ENCODE measurements at places on chromosomes 7 and 10.

GRCh38 chr7:43018446-43018845 lies 86.3 kb downstream of the MRPL32 start:
- no peak for DNase-seq

DNA sequence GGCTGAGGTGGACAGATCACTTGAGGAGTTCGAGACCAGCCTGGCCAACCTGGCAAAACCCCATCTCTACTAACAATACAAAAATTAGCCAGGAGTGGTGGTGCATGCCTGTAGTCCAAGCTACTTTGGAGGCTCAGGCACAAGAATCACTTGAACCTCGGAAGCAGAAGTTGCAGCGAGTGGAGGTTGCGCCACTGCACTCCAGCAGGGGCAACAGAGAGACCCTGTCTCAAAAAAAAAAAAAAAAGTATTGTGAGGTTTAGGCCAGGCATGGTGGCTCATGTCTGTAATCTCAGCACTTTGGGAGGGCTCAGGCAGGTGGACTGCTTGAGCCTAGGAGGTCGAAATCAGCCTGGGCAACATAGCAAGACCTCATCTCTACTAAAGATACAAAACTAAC lies 16.0 kb downstream of the TET1 start:
- DNase-seq: no peak

DNA sequence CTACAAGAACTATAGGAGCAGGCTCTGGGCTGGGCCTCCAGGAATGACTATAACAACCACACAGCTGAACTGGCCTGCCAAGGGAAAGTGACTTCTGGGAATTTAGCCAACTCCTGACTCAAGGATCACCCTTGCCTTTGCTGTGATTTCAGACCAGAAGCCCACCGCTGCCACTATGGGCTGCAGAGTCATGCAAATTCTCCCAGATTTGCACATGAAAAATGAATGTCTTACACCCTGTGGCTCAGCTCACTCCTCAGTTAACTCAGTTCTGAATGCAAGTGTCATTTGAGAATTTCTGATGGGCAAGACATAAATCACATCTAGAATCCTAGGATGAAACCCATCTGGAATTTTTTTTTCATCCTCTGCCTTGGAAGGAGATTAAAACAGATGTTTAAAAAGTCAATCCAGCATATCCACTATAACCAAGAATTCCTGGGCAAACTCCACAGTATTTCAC lies 186.5 kb upstream of the BET1 start:
- no peak for DNase-seq

DNA sequence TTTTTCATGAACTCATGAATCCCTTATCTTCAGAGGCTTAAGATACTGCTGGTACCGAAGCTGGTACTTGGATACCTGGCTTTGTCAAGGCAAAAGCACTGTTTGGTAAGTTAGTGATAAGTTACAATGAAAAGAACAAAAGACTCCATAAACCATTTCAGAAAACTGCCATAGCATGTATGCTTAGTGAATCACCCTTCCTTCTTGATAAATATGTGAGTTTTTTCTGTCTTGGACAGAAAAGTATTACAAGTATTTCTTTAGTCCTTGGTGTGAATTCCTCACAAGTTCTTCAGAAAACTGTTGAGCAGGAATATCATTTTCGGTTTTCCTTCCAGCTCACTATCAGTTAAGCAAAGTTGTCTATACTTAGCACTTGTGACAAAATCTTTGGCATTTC lies 25.6 kb downstream of the PUS7 start:
- no peak for DNase-seq

GRCh38 chr7:26413007-26413691 lies 121.5 kb downstream of the SNX10 start:
- DNase-seq: no peak

GRCh38 chr10:1026578-1026977 lies 919 bp upstream of the IDI2 start:
- no peak for DNase-seq

- DNase-seq: no peak
These were observed 7.9 kb upstream of the NOM1 start for GRCh38 chr7:156941393-156942182.

DNA sequence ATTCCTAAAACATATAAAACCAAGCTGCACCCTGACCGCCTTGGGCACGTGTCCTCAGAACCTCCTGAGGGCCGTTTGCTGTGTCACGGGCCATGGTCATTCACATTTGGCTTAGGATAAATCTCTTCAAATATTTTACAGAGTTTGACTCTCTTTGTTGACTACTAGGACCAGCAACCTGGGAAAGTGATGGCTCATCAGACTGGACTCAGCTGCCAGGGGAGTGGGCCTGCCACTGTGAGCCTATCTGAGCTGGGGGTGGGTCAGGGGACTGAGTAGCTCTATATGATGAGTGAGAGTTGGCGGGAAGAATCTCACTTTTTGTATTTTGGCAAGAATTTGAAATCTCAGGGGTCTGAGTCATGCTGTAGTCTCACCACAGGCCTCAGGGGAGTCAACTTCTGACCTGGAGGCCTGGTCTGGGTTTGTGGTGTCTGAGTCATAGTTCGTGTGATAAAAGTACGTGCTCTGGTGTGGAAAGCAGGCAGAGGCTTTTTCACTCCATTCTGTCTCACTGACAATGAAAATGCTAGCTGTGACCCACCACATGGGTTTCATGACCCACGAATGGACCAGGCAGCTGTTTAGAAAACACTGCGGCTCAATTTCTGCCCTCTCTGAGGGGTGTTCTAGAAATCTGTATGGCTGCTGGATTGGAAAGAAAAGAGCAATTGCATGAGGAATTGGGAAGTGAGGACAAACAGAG lies 4.2 kb upstream of the UPP1 start:
- DNase-seq: no peak

- DNase-seq: no peak
These were observed 46.9 kb upstream of the SFMBT2 start for GRCh38 chr10:7457478-7458316.

DNA sequence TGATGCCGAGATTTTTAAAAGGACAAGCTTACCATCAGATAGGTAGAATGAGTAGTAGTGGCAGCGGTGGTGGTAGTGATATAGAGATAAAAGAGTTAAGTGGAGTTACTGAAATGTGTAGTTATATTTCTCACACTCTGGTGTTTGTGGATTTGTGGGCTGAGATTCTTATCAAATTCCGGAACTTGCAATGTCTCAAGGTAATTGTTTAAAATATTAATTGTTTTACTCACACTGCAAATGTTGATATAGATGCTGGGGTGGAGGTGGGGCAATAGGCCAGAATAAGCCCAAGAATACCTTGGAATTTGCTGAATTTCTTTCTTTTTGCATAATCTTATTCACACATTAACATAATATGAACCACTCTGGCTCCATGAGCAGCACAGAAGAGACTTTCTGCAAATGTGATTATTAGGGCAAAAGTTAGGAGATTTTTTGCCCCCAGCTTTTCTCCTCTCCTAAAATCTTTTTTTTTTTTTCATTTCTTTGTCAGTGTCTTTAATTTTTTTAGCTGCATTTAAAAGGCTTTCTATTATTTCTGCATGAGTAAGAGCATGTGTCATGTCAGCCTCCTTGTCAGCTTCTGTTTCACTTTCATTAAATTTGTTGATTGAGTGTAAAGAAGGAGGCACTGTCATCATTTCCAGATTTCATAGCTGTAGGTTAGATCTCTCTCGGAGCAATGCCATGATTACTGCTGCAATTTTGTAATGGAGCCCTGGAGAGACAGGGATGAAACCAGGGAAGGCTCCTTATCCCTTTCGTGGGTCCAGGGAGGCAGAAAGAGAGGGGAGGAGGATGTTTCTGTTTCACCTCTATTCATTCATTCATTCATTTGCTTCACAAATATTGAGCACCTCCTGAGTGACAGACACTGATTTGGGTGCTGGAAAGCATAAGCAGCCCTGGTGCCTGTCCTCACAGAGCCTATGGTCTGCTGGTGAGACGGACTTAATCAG lies 13.1 kb upstream of the SGMS1 start:
- no peak for DNase-seq

DNA sequence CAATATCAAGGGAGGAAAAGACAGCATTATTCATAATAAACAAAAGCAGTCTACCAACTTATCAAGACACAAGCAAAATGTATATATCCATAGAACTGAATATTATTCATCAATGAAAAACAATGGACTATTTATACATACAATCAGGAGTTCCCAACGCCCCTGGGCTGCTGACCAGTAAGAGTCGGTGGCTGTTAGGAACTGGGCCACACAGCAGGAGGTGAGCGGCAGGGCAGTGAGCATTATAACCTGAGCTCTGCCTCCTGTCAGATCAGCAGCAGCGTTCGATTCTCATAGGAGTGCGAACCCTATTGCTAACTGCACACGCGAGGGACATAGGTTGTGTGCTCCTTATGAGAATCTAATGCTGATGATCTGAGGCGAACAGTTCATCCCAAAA lies 71.7 kb upstream of the GPR22 start:
- DNase-seq: no peak

DNA sequence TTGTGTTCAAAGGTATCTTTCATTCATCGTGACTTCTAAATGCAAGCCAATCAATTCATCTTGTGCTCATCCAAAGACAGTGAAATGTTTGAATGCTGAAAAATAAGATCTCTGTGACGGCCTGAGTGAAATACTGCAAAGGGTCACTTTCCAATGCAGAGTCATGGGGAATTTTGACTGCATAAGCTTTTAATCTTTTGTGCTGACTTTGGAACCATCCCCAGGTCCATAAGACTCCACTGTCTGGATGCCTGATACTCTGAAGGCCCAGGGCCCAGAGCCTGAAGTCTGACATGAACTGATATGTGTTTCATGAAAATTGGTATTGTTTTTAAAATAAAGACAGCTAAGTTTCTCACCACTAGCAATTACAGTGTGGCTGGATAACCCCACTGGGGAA lies 39.0 kb downstream of the PPP1R3C start:
- DNase-seq: no peak

- DNase-seq: no peak
These were observed 30.4 kb upstream of the BMPER start for GRCh38 chr7:33874943-33875342.

DNA sequence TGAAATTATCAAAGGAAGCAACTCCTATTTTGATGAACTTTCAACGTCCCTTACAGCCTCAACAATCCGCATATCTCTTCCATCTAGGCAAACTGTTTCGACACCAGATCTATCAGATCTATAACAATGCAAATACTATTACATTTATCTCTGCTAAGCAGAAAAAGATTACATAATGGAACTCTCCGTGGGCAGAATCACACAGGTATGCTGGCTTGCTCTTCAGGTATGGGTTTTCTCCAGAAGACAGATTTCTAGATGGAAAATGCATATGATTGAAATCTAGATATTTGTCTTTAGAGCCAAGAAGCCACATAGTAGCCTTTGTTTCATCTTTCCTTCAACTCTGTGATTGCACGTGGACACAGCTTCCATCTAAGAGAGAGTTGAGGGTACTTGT lies 38.6 kb downstream of the ADAM12 start:
- no peak for DNase-seq

DNA sequence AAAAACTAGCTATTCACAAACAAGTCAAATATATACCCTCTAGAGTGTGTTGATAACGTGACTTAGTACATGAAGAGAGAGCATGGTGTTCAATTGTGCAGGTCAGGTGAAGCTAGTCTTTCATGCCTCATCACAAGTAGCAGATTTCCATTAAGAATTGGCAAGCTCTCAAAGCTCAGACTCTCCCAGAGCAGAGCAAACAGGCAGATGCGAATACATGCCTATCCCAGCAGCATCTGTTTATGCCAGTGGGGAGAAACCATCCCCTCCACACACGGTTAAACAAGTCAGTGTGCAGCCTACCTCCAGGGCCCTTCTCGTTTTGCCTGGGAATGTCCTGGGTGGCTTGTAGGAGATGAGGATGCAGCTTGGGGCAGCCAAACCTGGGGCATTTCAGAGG lies 532.5 kb upstream of the C7orf33 start:
- no peak for DNase-seq

DNA sequence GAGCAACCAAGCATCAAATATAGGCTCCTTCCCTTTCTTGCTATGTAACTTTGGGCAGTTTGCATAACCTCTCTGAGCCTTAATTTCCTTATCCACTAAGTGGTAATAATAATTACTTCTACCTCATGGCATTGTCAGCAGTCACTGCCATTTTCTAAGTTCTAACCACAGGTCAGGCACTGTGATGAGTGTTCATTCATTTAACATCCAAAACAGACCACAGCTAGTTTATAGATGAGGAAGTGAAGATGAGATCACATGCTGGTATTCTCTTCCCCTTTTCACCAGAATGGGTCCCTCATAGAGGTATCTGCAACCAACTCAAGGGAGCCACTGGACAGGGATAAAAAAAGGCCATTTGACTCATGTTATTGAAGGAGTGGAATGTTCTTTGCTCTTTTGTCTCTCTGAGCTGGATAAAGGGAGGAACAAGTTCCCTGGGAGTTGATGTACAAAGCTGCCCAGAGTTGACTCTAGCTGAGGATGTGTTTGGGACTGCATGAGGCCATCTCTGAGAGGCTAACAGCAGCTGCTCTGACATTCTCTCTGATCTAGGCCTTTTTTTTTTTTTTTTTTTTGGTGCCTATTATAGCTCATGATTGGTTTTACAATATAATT lies 65.0 kb downstream of the DNAJC12 start:
- DNase-seq: no peak

GRCh38 chr7:115435178-115435577 lies 513.3 kb downstream of the MDFIC start:
- DNase-seq: no peak

GRCh38 chr7:95318501-95319100 lies 5.7 kb downstream of the PON1 start:
- DNase-seq: no peak

DNA sequence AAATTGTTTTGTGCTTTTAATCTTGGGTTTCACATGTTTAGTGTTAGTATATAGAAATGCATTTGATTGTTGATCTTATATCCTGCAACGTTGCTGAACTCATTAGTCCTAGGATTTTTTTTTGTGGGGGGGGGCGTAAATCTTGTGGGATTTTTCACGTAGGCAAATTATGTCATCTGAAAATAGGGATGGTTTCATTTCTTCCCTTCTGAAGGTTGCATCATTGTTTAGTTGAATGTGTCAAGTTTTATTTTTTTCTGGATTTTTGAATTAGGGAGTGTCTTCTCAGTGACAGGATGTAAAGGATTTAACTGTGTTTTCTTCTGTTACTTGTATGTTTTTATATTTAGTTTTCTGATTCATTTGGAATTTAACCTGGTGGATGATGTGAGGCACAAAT lies 26.7 kb downstream of the MKLN1 start:
- no peak for DNase-seq

DNA sequence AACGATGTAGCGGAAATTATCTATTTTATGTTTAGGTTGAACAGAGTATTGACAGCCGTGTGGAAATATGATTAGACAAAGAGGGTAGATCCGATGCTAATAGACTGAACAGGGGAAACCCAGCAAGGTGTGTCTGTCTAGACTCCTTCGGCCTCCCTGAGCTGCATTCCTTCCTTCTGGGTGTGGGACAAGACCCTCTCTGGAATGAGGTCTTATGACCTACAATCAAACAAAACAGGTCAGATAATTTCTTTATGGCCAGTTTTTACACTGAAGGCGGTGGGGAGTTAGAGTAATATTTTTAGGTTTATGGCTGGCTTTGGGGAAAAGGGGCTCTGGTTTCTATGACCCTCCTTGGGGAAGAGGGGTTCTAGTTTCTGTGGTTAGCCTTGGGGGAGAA lies 41.2 kb downstream of the WIPF3 start:
- no peak for DNase-seq

GRCh38 chr7:139523199-139523941 lies at the start of gene CLEC2L:
Gene CLEC2L, plus strand, starts transcription at chr7:139523685. Its CDS starts 243 bp downstream, at chr7:139523928.
- DNase-seq: no peak
